NCI-H524 (cell line): ENCODE measurements at places on chromosomes 2 and 18.

GRCh38 chr2:128664499-128664971 is 345.9 kb upstream of the HS6ST1 start:
- no peak for DNase-seq

- DNase-seq: no peak
Measured at GRCh38 chr2:241313543-241314095, 1.9 kb downstream of the HDLBP start.

DNA sequence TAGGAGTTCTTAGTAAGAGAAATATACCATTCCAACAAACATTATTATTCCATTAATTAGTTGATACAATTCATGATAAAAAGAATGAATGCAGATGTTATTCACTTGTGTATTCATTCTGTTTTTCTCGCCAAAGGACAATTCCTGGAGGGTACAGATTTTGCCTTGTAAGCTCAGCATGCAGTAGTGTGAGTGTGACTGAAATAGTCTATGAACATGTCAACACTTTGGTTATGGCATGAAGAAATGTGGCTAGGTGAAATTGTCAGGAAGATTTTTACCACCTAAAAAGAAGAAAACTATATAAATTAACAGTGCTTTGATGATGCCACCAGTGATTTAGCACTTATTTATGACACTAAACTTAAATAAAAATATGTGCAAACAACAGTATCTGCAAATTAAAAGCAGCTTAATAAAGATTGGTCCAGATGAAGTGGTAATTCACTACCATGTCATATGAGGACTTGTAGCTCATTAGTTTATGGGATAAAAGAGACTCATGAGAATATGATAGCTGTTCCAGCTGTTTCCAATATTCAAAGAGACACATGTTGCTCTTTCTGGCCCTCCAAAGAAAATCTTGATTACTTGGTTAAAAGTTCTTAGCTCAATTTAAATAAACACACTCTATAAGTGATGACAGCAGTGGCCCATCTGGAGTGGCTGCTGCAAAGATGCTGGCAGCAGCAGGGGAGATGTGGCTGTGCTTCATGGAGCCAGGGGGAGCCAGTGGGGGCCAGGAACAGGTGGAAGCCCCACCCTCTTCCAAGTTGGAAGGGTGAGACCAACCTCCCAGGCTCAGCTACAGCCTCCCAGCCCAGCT is 165.0 kb downstream of the CDH19 start:
- DNase-seq: peak; percentile 80

- DNase-seq: peak; percentile 4
Measured at GRCh38 chr2:153476491-153476815, 2.1 kb downstream of the RPRM start.

DNA sequence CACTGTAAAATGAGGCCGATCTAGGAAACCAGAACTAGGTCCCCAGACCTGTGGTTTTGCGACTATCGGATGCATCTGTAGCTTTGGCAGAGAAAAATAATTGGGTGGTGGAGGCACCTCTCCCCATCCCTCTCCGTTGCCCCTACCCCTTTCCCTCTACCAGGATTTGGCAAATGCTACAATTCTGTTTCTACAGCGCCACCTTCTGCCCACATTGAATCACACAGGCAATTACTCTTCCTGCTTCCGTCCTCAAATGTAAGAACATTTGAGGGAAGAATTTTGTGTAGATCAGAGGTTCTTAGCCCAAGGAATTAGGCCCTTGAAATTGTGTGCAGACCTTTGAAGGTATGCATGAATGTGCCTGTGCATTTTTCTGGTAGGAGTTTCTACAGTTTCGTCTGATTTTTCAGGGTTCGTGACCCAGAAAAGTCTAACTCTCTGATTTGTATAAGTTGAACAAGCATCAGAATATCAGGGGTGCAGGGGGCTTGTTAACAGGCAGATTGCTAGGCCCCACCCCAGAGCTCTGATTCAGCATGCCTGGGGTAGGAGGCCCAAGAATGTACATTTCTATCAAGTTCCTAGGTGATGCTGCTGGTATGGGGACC is 11.2 kb downstream of the ATP6V1B1 start:
- DNase-seq: peak; percentile 58

DNA sequence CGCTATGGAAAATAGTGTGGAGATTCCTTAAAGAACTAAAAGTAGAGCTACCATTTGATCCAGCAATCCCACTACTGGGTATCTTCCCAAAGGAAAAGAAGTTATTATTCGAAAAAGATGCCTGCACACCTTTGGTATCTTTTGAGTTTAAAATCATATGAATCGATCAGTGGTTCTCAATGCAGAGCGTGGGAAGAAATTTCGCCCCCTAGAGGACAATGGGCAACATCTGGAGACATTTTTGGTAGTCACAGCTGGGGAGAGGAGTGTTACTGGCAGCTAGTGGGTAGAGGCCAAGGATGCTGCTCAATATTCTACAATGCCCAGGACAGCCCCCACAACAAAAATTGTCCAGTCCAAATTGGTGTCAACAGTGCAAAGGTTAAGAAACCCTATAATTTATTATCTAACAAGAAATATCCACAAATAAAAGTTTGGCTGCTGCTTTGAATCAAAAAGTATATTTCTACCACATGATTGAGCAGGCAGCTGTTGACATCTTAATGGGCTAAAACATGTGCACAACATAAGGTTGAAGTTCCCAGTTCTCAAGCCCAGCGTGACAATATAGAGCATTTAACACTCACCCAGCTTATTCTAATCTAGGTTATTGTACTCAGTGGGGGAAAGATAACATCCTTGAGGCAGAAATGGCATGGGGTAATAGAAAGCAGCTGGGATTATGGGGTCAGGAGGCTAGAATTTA is 425.7 kb downstream of the LRATD1 start:
- no peak for DNase-seq

GRCh38 chr18:10049747-10050146 is 135.9 kb downstream of the VAPA start:
- peak; percentile 37 for DNase-seq

DNA sequence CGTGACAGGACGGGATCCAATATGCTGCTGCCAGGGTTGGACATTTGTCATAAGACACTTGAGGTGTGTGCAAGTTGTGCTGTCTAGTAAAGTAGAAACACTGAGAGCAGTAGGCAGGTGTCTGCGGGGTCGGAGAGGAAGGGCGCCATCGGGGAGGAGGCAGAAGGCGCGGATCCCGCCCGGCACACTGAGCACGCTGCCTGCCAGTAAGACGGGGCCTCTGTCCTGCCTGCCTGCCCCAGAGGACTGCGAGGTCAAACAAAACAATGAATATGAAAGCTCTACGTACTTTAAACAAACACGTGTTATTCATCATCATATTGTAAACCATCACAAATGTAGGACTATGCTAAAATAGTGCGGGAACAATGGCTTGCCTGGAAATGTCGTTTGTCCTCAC is 349.3 kb upstream of the SALL3 start:
- no peak for DNase-seq

- no peak for DNase-seq
Measured at GRCh38 chr2:138490673-138491494, 10.7 kb upstream of the SPOPL start.

GRCh38 chr18:2513616-2514015 is 57.7 kb downstream of the METTL4 start:
- DNase-seq: no peak

DNA sequence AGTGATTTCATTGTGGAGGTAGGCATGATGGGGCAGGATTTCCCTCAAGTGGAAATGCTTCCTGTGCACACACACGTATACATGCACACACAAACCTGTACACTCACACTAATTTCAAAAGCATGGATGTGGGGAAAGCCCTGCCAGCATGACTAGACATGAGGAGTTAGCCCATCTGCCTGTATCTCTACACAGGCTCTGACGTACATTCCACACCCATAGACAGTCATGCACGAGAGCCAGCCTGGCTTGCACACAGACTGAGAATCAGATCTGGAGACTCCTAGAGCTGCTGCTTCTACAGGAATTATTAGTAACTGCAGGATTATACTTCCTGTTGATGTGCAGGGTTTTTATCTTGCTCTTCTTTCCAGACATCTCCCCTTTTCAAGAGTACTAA is 27.3 kb upstream of the NFU1 start:
- peak; percentile 15 for DNase-seq

DNA sequence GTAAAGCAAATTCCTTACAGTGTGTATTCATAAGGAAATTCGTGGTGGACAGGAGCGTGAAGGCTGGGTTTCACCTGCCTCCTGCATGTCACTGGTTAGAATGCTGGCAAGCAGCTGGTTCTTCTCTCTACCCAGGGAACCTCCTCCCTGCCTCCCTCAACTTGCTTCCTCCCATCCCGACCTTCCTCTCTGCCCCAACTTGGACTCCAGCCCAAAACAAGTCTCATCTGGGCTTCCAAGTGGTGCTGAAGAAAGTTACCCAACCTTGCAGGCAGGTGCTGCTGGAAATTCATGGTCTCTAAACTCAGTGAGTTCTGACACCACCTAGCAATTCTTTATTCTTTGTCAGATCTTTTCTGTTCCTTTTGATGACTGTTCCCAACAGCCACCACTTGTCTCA is 184.5 kb downstream of the BCL2 start:
- DNase-seq: no peak

DNA sequence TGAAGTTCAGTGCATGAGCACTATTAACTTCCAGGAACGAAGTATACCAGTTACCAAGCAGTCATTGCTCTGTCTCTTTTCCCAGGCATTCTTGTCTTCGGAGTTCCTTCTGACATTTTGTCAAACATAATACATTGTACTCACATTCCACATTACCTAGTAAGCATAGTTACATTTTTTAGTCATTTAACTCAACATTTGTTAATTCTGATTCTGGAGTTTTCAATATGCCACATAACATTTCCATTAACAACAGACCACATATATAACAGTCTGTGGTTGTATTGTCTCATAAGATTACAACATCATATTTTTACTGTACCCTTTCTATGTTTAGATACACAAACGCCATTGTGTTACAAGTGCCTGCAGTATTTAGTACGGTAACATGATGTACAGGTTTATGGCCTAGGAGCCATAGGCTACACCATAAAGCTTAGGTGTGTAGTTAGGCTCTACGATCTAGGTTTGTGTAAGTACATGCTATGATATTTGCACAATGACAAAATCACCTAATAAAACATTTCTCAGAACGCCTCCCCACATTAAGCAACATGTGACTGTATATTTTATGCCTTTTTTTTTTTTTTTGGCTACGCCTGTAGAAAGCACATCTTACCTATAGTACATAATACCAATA is 187.1 kb downstream of the DYM start:
- no peak for DNase-seq

DNA sequence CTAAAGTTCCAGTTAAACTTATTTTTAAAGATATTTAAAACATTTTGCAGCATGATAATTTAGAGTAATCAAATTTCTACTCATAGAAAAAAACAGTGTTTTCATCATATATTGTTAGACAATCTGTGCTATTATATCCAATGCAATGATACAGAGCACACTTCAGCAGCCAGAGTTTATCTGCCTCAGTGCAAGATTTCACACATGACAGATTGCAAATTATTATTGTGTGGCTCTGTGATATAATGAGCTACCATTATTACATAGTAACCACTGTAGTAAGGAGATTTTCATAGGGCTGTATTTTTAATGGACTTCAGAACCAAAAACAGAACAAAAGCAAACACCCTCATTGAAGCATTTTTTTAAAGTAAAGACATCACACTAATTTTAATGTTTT is 762.4 kb downstream of the DSC3 start:
- no peak for DNase-seq

DNA sequence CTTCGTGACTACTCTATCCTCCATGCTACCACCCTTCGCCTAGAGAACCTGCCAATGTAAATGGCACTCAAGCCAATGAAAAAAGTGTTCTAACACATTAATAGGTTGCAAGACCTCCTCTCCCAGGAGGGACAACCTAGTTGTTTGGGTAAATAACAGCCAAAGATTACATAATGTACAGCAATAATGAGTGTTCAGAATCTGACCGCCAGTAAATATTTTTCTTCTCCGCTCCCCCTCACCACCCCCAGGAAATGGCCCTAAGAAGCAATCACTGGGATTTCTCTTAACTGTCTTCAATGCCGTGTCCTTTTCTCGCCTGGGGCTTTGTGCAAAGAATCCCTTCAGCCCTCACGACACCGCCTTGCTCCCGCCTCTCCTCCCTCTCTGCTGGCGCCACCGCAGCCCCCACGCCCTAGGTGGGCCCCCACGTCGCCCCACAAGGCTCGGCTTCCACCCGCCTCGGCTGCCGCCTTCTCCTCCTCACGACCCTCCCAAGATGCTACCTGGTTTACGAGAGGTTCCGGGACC is 458 bp downstream of the HYCC2 start:
- DNase-seq: no peak

DNA sequence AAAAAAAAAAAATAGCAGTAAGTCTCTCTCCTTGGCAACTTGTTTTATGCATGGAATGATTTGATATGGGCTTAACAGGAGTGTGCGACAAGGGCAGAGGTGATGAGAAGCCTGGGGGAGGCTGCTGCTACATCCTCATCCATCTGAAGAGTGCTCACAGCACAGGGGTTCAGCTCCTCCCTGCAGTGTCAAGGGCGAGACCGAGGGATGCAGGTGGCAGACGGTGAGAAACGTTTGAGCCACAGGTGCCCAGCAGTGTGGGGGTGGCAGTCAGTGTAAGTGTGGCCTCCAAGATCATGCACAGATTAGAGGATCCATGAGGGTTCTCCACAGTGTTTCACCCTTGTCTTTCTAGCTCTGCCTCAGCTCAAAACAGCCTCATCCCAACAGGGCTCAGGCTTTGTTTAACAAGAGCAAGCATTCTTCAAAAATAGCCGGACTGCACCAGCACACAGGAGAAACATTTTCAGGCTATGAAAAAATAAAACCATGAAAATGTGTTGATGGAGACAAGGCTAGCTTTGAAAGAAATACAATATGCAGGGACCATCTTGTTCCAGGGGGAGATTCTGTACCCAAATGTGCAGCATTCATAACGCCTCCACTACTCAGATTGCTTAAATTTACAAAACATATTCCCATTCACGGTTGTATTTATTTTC is 324.5 kb upstream of the MYT1L start:
- peak; percentile 60 for DNase-seq

DNA sequence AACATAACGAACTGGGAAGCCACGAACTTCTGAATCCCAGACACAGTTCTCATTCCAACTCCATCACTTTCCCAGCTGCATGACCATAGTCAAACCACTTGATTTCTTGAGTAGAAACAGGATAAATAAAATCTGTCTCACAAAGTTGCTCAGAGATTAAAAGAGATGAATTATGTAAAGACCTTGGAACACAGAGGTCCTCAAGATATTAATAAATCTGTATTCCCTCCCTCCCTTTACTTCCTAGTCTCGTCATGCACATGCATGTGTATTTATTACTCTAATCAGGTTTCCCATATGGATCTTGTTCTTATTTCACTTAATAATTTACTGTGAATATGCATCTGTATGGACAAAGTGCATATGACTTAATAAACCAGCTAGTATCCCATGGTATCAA is 21.1 kb upstream of the CSRNP3 start:
- peak; percentile 1 for DNase-seq

- peak; percentile 53 for DNase-seq
Measured at GRCh38 chr2:200298816-200299215, 7.7 kb upstream of the SPATS2L start.
